ENCODE measurements at places on chromosomes 12 and 14. TPM values are rescaled to one million over a fixed set of nuclear protein-coding genes. Genes with fewer than 3 reads are reported as not detected.

GRCh38 chr14:20093442-20093841, 17.1 kb upstream of the OR4K17 start:
- DNase-seq: no peak

GRCh38 chr14:93318927-93319326, 13.9 kb downstream of the BTBD7 start:
- DNase-seq: no peak

- DNase-seq: no peak
Observed at GRCh38 chr14:77222546-77223225, 41.1 kb downstream of the TMEM63C start.

- peak; percentile 44 for DNase-seq
Observed at GRCh38 chr12:121144416-121144914, 11.8 kb downstream of the P2RX7 start.

DNA sequence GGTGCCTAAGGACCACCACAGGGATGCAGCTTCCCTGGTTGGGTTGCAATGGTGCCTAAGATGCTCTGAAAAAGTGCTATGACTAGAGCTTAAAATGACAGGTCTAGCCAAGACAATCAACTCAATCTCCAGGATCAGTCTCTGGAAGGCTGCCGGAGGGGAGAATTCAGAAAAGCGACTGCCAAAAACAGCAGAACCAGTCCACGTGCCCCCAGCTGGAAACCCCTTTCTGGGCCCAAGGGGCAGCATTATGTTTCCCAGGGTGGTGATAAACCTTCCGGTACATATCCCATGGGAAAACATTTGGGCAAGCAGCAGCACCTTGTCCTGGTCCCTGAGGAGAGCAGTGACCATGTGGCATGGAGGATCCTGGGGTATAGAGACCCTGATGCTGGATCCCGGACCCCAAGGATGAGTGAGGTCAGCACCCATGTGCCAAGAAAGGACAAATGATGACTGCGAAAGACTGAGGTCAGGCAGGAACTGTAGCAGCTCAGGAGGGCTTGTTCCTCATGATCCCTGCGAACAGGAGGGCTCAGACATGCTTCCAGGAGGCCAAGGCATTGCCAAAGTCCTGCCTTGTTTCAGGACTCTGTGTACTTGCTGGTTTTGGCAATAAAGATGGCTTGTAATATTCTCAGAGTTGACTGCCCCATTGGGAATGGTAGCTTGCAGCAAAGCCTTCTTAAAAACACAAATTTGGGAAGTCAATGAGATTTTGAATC, 49.9 kb upstream of the LTBP2 start:
- DNase-seq: no peak

DNA sequence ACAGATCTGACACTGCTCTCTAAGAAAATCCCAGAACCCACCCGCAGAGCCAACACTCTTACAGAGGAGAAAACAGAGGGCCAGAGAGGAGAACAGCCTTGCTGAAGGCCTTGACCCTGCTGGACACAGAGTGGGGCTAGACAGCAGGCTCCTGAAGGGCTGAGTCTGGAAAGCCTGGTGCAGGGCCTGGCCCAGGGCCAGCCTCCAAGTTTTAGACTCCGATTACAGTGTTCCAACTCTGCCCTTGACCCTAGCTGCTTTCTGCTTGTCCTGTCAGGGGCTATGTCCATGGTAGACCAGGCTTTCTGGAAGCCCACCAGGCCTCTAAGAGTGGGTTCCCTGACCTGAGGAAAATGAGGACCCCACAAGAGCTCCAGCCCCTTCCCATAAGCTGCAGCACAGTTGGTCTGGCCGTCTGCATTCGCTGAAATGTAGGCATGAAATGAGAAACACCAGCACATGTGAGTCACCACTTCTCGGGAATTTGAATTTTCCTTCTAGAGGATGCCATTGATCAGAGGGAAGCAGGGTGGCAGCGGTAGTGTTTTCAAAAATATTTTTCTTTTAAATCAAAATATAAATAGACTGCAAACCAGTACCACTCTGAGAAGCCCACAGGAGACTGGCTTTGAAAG, 154.4 kb downstream of the CALM1 start:
- DNase-seq: no peak

DNA sequence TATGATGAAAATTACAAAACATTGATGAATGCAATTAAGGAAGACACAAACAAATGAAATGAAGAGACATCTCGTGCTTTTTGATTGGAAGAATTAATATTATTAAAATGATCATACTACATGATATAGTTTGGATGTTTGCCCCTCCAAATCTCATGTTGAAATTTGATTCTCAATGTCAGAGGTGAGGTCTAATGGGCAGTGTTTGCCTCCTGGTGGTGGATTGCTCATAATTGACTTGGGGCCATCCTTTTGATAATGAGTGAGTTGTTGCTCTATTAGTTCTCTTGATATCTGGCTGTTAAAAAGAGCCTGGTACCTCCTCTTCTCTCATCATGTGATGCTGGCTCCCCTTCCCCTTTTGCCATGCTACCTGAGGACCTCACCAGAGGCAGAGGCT, 56.7 kb downstream of the CD163L1 start:
- DNase-seq: no peak

DNA sequence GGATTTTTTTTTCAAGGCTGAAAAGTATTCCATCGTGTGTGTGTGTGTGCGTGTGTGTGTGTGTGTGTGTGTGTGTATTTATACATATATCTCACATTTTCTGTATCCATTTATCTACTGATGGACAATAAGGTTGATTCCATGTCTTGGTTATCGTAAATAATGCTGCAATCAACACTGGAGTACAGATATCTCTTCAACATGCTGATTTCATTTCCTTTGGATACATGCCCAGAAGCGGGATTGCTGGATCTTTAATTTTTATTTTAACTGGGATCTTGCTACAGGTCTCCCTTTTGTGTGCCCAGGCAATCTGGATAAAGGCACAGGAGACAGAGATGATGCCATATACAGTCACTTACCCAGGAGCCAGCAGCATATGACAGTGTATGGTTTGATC, 338.1 kb downstream of the SOX5 start:
- no peak for DNase-seq

- no peak for DNase-seq
Observed at GRCh38 chr14:61231810-61232209, 49.3 kb downstream of the TMEM30B start.

GRCh38 chr14:99592394-99592793, 11.6 kb downstream of the CCDC85C start:
- no peak for DNase-seq

- DNase-seq: no peak
Observed at GRCh38 chr12:70719672-70720420, 82.6 kb upstream of the PTPRB start.

DNA sequence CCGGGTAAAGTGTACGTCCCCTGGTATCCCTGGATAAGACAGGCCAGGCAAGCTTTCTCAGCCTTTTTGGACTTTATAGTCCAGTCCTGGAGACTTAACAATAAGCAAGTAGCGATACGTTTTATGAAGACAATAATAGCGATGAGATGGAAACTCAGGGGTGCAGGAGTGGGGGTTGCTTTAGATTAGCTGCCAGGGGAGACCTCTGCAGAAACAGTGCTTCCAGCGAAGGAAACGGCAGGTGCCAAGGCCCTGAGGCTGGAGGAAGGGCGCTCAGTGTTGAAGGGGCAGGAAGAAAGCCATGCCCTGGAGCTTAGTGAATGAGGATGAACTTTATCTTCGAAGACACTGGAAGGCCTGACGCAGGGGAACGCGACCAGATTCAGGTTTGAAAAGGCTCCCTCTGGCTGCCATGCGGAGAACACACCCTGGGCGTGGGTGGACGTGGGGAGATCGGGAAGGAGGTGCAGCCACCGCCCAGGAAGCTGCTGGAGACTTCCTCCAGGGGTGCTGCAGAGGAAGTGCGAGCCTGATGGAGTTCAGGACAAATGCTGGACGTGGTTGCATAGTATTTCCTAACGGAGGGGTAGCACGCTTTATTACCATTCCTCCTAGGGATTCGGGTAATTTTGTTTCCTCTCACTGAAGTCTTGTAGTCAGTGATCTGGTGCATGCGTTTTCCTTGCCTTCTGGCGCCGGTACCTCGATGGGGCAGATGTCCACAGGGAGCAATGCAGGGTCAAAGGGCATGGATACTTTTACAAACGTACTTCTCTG, 26.1 kb upstream of the UBC start:
- no peak for DNase-seq

GRCh38 chr14:34668111-34668510, 38.2 kb upstream of the SNX6 start:
- no peak for DNase-seq

GRCh38 chr12:61863811-61864210, 396.4 kb upstream of the USP15 start:
- DNase-seq: no peak

- no peak for DNase-seq
Observed at GRCh38 chr12:43009846-43010240, 420.3 kb upstream of the PRICKLE1 start.

DNA sequence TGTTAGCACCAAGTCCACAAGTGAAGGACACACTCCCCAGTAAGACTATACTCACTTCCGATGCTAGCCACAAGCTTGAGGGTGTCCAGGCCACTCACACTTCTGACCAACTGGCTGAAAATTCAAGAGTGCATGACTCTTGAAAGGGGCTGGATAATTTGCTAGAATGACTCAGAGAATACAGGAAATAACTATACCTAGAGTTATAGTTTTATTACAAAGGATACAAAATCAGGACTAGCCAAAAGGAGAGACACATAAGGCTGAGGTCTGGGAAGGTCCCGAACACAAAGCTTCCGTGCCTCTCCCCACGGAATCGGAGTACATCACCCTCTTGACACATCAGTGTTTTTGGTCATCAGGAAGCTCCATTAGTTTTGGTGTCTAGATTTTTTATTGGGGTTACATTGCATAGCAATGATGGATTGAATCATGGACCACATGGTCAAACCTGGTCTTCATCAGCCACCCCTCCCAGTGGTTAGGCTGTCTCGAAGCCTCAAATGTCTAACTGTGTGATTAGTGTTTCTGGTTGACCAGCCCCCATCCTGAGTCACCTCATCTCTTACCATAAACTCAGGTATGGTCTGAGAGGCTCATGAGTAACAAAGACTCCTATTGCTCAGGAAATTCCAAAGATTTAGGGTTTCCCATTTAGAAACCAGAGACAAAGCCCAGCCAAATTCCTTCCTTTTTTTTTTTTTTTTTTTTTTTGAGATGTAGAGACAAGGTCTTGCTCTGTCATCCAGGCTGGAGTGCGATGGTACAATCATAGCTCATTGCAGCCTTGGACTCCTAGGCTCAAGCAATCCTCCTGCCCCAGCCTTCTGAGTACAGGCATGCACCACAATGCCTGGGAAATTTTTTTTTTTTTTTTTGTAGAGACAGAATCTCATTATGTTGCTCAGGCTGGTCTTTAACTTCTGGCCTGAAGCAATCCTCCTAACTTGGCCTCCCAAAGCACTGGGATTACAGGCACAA, 472.0 kb upstream of the TBX3 start:
- no peak for DNase-seq

GRCh38 chr12:32070370-32070769, 36.3 kb upstream of the BICD1 start:
- DNase-seq: no peak

Gene HOXC10
- not detected for total RNA-seq

Gene HVCN1
- total RNA-seq: 29.2 TPM

Gene PMCH
- total RNA-seq: not detected

Gene CMTM5
- 3.1 TPM for total RNA-seq

Gene IL31
- not detected for total RNA-seq

Gene PTPN6
- total RNA-seq: 215 TPM

Gene ZNF891
- total RNA-seq: 1.1 TPM

Gene EML1
- total RNA-seq: 27.0 TPM

Gene STK38L
- total RNA-seq: 31.7 TPM

Gene LALBA
- total RNA-seq: not detected
